ENCODE measurements at places on chromosomes 13 and 19. TPM values are rescaled to one million over a fixed set of nuclear protein-coding genes. Genes with fewer than 3 reads are reported as not detected.

Gene ZIC2
- total RNA-seq: not detected

Gene PPFIA3
- 3.9 TPM for total RNA-seq

Gene LILRA5
- total RNA-seq: not detected

Gene ING1
- 15.9 TPM for total RNA-seq

Gene PSG7
- not detected for total RNA-seq

Gene LYPD3
- total RNA-seq: under 0.01 TPM

Gene ZNF221
- total RNA-seq: 3.2 TPM

Gene ATP1A3
- under 0.01 TPM for total RNA-seq

Gene FAM216B
- total RNA-seq: not detected

Gene KCNK6
- 7.8 TPM for total RNA-seq

Gene GAMT
- 11.2 TPM for total RNA-seq

Gene DCT
- total RNA-seq: not detected

Gene TNFRSF19
- 0.19 TPM for total RNA-seq

Gene CLC
- not detected for total RNA-seq

Gene CPAMD8
- 2.7 TPM for total RNA-seq

Gene LYL1
- total RNA-seq: 32.2 TPM

Gene HCST
- total RNA-seq: not detected

Gene IRGC
- not detected for total RNA-seq

Gene ZNF564
- total RNA-seq: 9.8 TPM

Gene PTH2
- not detected for total RNA-seq

Gene CLEC17A
- total RNA-seq: not detected

Data from bladder microvascular endothelial cell (primary cell).